ENCODE measurements at places on chromosomes 5 and 9. TPM values are rescaled to one million over a fixed set of nuclear protein-coding genes. Genes with fewer than 3 reads are reported as not detected.

The NUTM2G gene
- polyA plus RNA-seq: 0.07 TPM

The ARRDC3 gene
- polyA plus RNA-seq: 8.8 TPM

GRCh38 chr9:71648453-71648852, 119.9 kb downstream of the CEMIP2 start:
- no peak for DNase-seq

The PSIP1 gene
- 9.2 TPM for polyA plus RNA-seq

The DND1 gene
- polyA plus RNA-seq: not detected

- no peak for DNase-seq
Observed at GRCh38 chr5:89034588-89034987, 151.6 kb upstream of the MEF2C start.

The SPOCK1 gene
- polyA plus RNA-seq: 0.07 TPM

Data from liver (tissue), 10 donors.